Amniotic stem cell (primary cell): ENCODE measurements at places on chromosomes 16 and 17.

GRCh38 chr16:66604376-66605176, at the start of gene CMTM3:
Gene CMTM3 (plus strand): TSS chr16:66604704. CDS start chr16:66604806, 102 bp downstream.
- no peak for DNase-seq

DNA sequence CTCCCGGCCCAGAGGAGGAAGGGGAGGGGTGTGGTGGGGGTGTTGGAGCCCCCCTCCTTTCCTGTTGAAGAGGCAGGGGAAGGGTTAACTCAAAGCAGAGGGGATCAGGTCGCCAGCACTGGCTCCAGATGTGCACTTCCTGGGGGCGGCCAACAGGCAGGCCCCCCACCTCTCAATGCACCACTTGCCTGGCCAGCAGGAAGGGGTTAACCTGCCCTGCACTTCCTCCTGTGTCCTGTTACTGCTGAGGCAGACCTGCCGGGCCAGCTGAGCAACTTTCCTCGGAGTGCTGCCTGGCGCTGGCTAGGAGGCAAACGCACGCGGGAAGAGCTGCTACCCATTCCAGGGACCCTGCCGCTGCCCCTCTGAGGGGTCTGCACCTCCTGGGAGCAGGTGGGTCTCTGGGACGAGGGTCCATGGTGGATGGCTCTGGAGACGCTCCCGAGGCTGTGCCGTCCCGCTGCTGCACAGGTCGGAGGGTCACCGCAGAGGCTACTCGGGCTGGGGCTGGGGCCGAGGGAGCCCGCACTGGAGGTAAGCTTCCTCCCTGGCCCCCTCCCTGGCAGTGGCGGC, at the start of gene EPN3:
Gene EPN3, plus strand, starts transcription at position 284 of the 573 bp plus-strand sequence. CDS start 3,822 bp downstream, outside the sequence.
- no peak for DNase-seq

DNA sequence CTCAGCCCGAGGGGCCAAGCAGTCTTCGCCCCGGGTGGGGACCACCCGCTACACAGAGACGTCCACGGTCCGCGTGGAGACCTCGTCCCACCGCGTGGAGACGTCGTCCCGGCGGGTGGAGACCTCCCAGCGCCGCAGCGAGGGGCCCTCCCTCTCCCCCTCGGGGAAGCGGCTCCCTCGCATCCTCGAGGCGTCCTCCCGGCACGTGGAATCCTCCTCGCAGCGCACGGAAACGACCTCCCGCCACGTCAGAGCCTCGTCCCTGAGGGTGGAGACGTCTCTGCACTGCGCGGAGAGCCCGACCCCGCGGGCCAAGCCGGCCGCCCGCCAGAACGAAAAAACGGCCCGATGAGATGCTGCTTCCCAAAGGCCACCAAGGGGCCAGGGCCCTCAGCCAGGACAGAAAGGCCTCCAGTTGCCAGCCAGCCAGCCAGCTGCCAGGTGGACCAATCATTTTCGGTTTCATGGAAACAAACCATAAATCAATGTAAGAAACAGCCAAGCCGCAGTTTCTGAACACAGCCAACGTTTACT, 424 bp downstream of the C17orf100 start:
- DNase-seq: no peak

DNA sequence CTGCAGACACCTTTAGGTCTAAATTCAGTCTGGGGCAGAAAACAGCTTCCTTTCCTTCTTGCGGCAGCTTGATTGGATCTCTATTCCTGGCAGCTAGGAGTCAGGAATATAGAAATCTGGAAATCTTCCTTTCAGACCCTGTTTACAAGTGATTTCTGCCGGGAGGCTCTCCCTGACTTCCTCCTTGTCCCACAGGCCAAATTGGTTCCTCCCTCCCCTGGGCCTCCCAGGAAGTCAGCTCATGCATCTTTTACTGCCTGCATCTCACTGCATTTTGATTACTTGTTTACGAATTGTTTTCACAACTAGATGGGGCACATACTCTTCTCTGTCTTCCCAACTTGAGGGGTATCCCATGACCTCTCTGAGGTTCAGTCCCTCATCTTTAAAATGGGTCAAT, 206.3 kb downstream of the MAF start:
- DNase-seq: no peak

GRCh38 chr17:72034000-72034399, 86.8 kb upstream of the SOX9 start:
- DNase-seq: no peak

DNA sequence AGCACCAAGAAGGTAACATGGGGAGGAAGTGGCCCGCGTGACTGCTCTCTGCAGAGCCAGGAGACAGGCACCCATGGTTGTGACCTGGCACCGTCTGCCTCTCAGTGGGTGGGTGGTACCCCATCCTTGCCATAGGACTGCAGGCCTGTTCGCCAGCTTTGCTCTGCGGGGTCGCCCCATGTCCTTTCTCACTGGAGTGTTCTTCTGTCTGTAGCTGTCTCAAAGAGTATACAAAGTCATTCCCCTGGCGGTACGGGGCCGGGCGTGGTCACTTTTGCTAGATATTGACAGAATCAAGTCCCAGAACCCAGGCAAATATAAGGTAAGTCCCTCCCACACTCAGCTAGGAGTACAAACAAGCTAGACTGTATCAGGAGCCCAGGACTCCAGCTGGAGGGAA, 6.0 kb downstream of the TBC1D26 start:
- DNase-seq: no peak
